Stimulated activated CD4-positive, alpha-beta T cell treated with anti-CD3 and anti-CD28 coated beads, Interleukin-12 subunit alpha, Interleukin-12 subunit beta, amount 100 ng/mL, for 24 hours (primary cell): ENCODE measurements at places on chromosomes 1 and 21.

DNA sequence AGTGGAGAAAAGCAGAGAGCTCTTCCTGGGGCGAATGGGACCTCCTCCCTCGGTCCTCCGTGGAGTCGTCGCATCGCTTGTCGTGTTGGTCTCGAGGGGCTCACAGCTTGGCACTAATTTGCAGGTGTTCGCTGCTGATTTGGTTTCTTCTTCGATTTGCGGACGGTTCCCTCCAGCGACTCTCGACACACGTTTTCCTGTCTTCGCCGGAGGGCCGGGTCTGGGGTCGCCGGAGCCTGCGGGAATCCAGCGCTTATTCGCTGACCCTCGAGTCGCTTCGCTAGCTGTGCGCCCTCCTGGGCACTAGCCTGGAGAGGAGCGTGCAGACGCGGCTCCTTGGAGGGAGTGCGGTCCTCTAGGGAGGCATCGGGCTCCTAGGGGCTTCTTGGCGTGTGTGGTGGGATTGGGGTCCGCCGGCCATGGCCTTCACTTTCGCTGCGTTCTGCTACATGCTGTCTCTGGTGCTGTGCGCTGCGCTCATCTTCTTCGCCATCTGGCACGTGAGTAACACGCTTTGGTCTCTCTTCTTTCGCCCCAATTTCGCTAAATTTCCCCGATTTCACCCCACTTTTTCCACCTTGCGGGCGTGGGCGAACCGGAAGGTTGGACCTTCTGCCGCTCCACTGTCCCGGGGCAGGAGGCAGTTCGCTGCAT lies 766 bp downstream of the CNIH3 start:
- DNase-seq: no peak

- DNase-seq: peak; percentile 31
Observed at GRCh38 chr1:1144122-1144842, 28.4 kb upstream of the C1orf159 start.

DNA sequence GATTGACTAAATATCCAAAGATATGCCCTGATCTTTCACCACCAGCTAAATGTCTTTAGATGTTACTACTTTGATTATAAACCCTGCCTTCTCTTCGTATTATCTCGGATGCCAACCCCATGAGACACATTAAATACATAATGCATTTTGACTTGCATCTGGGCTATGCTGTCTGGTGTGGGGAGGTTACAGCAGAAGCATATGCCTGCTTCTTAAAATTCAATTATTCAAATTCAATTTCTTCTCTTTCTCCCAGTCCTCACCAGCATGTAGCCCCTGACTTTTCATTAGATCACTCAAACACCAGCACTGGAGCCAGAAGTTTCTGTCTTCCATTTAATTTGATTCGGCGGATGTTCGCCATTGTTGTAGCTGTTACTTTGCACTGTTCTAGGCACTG lies 360.7 kb upstream of the CAMK1G start:
- DNase-seq: no peak

GRCh38 chr1:209319057-209319432 lies 264.5 kb upstream of the CAMK1G start:
- no peak for DNase-seq

- DNase-seq: no peak
Observed at GRCh38 chr21:44758141-44758561, 43.5 kb downstream of the UBE2G2 start.
